ENCODE measurements at places on chromosomes 12 and 14.

DNA sequence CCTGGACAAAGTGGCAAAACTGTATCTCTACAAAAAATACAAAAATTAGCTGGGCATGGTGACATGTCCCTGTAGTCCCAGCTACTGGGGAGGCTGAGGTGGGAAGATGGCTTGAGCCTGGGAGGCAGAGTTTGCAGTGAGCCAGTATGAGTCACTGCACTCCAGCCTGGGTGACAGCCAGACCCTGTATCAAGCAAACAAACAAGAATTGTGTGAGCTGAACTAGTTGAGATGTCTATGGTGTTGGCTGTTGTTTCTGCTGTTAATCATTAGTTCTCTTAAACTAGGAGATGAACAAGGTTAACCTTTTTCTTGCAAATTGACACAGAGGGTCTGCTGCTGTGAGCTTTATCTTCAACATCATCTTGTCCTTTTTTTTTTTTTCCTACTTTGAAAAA, 23.6 kb downstream of the RASSF3 start:
- no peak for DNase-seq

GRCh38 chr12:130748786-130749185, 32.7 kb upstream of the RIMBP2 start:
- no peak for DNase-seq

DNA sequence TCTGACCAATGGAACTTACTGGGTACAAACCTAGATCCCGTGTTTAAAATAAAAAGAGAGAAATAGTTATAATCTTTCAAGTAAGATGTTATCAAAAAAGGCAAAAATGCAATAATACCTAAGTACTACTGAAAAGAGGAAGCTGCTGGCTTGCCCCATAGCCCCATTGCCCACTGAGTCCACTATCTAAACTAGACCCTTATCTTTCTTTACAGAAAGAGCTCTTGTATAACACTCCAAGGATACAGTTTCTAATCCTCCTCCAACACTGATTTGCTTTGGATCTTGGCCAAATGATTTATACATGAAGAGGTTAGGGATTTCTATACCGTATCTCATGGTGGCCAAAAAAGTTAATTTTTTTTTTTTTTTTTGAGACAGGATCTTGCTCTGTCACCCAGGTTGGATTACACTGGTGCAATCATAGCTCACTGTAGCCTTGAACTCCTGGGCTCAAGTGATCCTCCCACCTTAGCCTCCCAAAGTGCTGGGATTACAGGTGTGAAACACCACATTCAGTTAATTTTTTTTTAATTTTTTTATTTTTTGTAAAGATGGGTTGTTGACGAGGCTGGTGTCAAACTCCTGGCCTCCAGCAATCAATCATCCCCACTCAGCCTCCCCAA, 2.6 kb downstream of the GXYLT1 start:
- DNase-seq: no peak

DNA sequence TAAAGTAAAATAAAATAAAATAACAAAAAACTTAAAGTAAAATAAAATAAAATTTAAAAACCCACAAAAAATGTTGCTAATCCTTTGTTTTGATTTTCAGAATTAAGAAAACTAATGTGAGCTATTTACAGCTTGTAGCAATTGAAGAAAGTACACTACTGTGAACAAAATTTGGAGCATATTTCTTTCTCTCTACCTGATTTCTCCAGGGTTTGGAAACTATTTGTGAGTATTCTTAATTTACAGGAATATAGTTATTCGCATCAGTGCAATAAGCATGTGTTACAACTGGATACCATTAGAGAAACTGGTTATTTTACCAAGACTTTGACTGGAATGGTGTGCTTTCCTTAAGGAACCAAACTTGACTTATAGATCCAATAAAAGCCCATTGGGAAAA, 86.1 kb upstream of the CNOT2 start:
- DNase-seq: no peak

- DNase-seq: no peak
These were observed 31.5 kb upstream of the CACNA2D4 start for GRCh38 chr12:1949771-1950470.

- DNase-seq: no peak
These were observed 219.8 kb downstream of the SLC2A13 start for GRCh38 chr12:39886106-39886505.

DNA sequence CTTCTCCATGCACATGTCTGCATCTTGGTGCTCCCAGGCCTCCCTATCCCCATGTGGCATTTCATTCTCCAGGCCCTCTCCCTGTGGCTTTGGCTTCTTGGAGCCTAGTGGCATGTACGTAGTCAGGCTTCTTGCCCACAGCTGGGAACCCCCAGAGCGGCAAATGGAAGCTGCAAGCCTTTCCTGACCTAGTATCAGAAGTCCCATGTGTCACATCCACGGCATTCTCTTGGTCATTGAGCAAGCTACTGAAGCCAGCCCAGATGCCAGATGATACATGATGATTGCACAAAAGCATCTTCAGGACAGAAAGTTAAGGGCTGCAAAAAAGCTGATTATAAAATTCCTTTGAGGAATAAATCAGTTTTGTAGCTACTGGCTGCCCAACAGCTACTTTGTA, 154.9 kb downstream of the PELI2 start:
- DNase-seq: no peak

Measured in renal pelvis (tissue), 12 donors.